ENCODE measurements at places on chromosomes 16 and 17. TPM values are rescaled to one million over a fixed set of nuclear protein-coding genes. Genes with fewer than 3 reads are reported as not detected.

MSLN gene
- 139 TPM for total RNA-seq

TBC1D3K gene
- total RNA-seq = not detected

DHRS7C gene
- total RNA-seq = not detected

C16orf54 gene
- total RNA-seq = not detected

CA4 gene
- not detected for total RNA-seq

CHD9NB gene
- 2.1 TPM for total RNA-seq

GABARAP gene
- total RNA-seq = 349 TPM

ARL17A gene
- 9.9 TPM for total RNA-seq
